ENCODE measurements at places on chromosomes 3 and 15. TPM values are rescaled to one million over a fixed set of nuclear protein-coding genes. Genes with fewer than 3 reads are reported as not detected.
A peak's percentile ranks its signal among the peaks of the same experiment; 100 is the strongest.

DNA sequence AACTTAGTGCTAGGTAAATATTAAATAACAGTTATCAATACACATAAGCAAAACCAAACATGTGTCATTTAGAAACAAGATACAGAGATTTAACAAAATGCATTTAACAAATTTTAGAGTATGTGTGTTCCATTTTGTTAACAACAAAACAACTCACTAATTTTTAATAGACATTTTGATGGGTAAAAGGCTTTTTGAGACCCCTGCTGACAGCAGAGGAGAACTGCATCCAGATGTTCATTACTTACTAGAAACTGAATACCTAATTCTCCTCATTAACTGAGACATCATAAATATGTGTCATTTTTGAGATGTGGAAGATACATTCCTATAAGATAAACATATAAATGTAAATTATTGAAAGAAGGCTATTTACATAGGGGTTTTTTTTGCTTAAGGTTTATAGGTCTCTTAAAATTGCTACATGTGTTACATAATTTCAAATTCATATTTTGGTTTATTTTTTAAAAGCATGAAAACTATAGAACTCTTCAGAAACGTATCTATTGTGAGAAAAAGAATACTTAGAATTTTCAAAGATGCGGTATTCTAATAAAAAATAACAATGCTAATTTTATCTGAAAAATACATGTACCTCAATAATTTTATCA is 1009.8 kb downstream of the TUSC7 start:
- DNase-seq, result peak; percentile 27

DNA sequence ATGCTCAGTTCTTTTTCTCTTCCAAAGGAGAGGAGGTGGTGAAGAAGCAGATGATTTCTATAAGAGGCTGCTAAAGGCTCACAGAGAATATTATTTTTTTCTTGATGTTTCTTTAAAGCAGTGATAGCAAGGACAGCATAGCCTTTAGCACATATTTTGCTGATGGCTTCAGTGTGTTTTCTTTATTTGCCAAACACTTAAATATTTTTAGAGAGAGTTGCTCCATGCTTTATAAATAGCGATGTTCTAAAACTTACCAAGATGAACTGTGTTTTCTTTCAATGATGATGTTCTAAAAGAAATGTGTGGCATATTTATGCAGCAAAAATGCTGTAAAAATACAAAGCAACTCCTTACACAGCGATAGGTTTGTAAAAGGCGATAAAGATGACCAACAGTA is 11.8 kb upstream of the KCNAB1 start:
- no peak for DNase-seq

DNA sequence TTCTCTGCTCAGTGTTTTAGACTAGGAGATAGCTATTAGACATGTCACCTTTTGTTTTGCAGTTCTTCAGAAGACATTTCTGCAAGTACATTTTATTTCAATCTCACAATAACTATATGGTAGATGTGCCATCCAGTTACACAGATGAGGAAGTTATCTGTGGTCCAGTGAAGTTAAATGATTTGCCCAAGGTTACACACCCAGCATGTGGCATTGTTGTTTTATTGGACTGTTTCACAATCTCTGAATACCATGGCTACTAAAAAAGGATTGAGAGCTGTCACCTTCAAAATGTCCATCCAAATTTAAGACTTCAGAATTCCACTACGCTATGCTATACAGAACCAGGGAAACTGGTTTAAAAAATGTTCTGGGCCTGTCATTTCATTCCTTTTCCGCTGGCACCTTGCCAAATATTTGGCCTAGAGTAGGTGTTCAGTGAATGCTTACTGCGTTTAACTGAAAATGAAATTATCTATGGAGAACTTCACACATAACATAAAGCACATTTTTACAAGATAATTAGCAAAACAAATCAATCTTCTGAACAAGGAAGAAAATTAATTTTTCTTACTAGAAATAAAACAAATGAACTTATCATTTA is 20.2 kb downstream of the TM6SF1 start:
- no peak for DNase-seq

- DNase-seq, result no peak
Measured at GRCh38 chr15:91854639-91854990, 1.1 kb downstream of the SLCO3A1 start.

Gene ZNF660
- total RNA-seq, result 2.9 TPM

Gene GABRB3
- 2.2 TPM for total RNA-seq

GRCh38 chr15:100222349-100222715 is 119.4 kb downstream of the ADAMTS17 start:
- no peak for DNase-seq

GRCh38 chr3:197181741-197182140 is 116.7 kb downstream of the DLG1 start:
- peak; percentile 96 for DNase-seq

DNA sequence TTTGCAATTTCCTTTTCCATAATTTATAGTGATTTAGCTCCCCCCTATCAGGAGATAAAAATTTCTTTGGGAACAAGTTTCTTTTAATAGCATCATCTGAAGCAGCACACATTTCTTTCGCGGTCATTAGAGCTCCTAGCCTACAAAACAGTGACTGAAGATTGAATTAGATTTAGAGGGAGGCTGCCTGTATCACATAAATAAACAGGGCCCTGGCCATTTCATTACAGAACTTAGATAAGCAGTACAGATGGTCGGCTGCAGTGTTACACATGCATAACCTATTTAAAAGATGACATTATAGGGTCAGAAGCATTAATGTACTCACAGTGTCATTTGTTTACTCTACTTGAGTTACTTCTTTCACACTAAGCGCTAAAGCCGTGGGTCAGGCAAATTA is 81.4 kb upstream of the SLC25A26 start:
- DNase-seq, result no peak

DNA sequence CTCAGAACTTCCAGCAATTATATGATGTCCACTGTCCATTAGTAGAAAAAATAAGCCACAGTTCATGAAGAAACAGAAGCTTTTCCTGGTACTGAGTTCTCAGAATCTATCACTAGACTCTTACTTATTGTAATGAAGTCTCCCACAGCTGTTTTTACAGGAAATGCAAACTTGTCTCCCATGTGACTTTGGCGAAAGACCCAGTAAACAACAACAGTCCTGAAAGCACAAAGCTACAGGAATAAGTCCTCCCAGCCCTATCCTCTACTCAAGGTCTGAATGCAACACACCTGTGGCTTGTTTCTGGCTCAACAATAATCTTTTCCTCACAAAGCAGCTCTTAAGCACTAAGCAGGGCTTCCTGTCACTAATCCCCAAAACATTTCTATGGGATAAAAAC is 55.9 kb downstream of the EOMES start:
- DNase-seq, result peak; percentile 45

DNA sequence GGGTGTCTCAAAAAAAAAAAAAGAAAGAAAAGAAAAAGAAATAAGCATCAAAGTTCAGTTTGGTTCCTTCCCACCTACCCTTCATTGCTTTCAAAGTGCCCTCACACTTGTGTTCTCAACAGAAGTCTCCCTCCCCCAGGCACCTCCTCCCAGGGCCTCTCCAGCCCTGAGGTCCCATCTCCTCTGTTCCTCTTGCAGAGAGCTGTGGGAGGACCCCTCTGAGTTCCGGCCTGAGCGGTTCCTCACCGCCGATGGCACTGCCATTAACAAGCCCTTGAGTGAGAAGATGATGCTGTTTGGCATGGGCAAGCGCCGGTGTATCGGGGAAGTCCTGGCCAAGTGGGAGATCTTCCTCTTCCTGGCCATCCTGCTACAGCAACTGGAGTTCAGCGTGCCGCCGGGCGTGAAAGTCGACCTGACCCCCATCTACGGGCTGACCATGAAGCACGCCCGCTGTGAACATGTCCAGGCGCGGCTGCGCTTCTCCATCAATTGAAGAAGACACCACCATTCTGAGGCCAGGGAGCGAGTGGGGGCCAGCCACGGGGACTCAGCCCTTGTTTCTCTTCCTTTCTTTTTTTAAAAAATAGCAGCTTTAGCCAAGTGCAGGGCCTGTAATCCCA is 6.1 kb downstream of the CYP1A2 start:
- DNase-seq, result no peak

- DNase-seq, result no peak
Measured at GRCh38 chr15:83605111-83605945, 48.6 kb upstream of the ADAMTSL3 start.

- DNase-seq, result peak; percentile 77
Measured at GRCh38 chr3:178146406-178146831, 389.8 kb upstream of the KCNMB2 start.
